ENCODE measurements at places on chromosomes 1 and 21. TPM values are rescaled to one million over a fixed set of nuclear protein-coding genes. Genes with fewer than 3 reads are reported as not detected.

NEGR1 gene
- total RNA-seq, result 22.7 TPM

PRPF38B gene
- 14.1 TPM for total RNA-seq

KRTAP20-4 gene
- not detected for total RNA-seq

DIRAS3 gene
- 2.1 TPM for total RNA-seq

ST6GALNAC3 gene
- total RNA-seq, result not detected

IL6R gene
- 8.0 TPM for total RNA-seq

FCRL6 gene
- not detected for total RNA-seq

LCE3A gene
- total RNA-seq, result not detected

TAGLN2 gene
- total RNA-seq, result 156 TPM

PEX11B gene
- 18.9 TPM for total RNA-seq

UBXN10 gene
- under 0.01 TPM for total RNA-seq

C1orf105 gene
- not detected for total RNA-seq

RNU1-4 gene
- total RNA-seq, result under 0.01 TPM

KIF14 gene
- total RNA-seq, result 1.8 TPM

AIRE gene
- not detected for total RNA-seq

HTR6 gene
- not detected for total RNA-seq

GPATCH3 gene
- total RNA-seq, result 10.3 TPM

KCNK2 gene
- total RNA-seq, result 161 TPM

COL9A2 gene
- 0.36 TPM for total RNA-seq

CITED4 gene
- 1.2 TPM for total RNA-seq

PLD5 gene
- total RNA-seq, result not detected

LPAR3 gene
- total RNA-seq, result 0.29 TPM

PGLYRP4 gene
- total RNA-seq, result not detected

PGBD2 gene
- 4.7 TPM for total RNA-seq

AMY2A gene
- total RNA-seq, result not detected

TLCD4 gene
- 2.4 TPM for total RNA-seq

XCL2 gene
- total RNA-seq, result not detected

F5 gene
- total RNA-seq, result not detected

SPATA21 gene
- total RNA-seq, result not detected

MYOCOS gene
- total RNA-seq, result under 0.01 TPM

PROK1 gene
- total RNA-seq, result not detected

NBPF20 gene
- 2.4 TPM for total RNA-seq

PCSK9 gene
- total RNA-seq, result 6.5 TPM

KLF17 gene
- total RNA-seq, result 0.36 TPM

GBP6 gene
- total RNA-seq, result not detected

RGS13 gene
- not detected for total RNA-seq

NUP210L gene
- under 0.01 TPM for total RNA-seq

CYP4X1 gene
- total RNA-seq, result 0.59 TPM

MPL gene
- not detected for total RNA-seq

MSH4 gene
- total RNA-seq, result under 0.01 TPM

DLGAP3 gene
- total RNA-seq, result under 0.01 TPM

MYCL gene
- total RNA-seq, result 0.88 TPM

EXO1 gene
- 6.2 TPM for total RNA-seq

EGLN1 gene
- 32.1 TPM for total RNA-seq

CLDN19 gene
- not detected for total RNA-seq

ATP1A4 gene
- total RNA-seq, result not detected

GATAD2B gene
- 11.6 TPM for total RNA-seq

MFSD2A gene
- 3.6 TPM for total RNA-seq

TSPAN1 gene
- 1.1 TPM for total RNA-seq

IFI44 gene
- 35.8 TPM for total RNA-seq

ZNF644 gene
- total RNA-seq, result 57.5 TPM

EDN2 gene
- not detected for total RNA-seq

GBP1 gene
- total RNA-seq, result 23.9 TPM

LINGO4 gene
- not detected for total RNA-seq

ANKRD65 gene
- 1.2 TPM for total RNA-seq

ACTL8 gene
- total RNA-seq, result not detected

TFF2 gene
- not detected for total RNA-seq
